Effector CD8-positive, alpha-beta T cell (primary cell): ENCODE measurements at places on chromosomes 3 and 15.

- no peak for DNase-seq
These were observed 1074.1 kb downstream of the SI start for GRCh38 chr3:164004205-164004604.

DNA sequence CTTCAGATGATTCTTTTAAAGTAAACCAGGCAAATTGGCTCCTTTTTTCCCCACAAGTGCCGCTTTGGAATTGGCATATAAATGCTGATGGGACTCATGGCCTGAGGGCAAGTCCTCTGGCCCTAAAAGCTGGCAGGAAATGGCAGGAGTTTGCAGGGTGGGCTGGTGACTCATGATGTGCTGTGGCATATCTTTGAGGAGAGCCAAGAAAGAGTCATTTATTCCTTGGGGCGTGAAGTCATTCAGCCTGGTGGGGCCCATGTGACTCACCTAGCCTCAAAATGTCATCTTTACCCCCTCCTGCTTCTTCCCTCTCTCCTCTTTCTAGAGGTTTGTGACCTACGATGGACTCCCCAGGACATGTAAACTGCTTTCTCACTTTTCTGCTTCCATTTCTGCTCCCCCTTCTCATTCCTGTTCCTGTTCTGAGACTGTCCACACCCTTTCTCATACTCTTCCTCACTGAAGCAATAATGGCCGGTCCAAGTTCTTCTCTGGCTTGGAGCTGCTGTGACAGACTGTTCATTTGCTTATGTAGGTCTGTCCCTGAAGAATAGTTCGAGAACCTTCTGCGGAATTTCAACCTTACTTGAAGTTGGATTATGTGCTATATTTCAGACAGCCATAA is 326.1 kb downstream of the SATB1 start:
- DNase-seq: no peak

DNA sequence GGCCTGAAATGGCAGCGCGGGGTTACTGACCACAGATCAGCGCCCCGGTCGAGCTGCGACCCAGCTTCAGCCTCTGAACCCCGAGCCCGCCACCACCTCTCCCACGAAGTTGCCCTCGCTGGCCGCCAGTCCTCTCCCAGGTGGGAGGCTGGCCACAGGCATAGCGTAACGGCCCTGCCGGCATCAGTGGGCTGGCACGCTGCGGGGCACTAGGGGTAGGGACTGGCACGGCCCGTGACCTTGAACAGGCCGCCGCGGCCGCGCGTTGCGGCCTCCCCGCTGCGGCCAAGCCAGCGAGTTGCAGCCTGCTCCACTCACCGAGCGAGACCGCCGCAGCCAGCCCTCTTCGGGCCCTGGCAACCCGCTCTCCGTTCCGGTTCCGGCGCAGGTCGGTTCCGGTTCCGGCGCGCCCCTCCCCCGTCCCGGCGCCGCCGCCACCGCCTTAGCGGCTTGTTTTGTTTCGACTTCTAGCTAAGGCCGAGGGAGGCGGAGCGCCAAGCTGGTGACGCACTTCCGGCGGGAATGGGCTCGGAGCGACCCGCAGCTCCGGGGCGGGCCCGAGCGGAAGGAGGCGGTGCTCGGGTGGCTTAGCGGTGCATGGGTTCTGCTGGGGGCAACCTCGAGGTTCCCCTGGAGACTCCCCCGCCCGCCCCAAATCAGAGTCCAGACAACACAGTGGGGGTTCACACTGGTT is at the start of gene USP19:
USP19 (minus strand) TSS at position 386 of the 694 bp plus-strand sequence. CDS start 1,678 bp downstream, outside the sequence.
- DNase-seq: peak; percentile 89

- DNase-seq: no peak
These were observed 20.9 kb downstream of the IL12A start for GRCh38 chr3:160009525-160009924.

- no peak for DNase-seq
These were observed 15.1 kb downstream of the U2SURP start for GRCh38 chr3:143016321-143016972.

- no peak for DNase-seq
These were observed 149.1 kb downstream of the NFKBIZ start for GRCh38 chr3:101998256-101998926.

GRCh38 chr3:141594357-141594756 is 107.5 kb downstream of the RASA2 start:
- no peak for DNase-seq

- no peak for DNase-seq
These were observed 97.1 kb downstream of the MEX3B start for GRCh38 chr15:81948751-81949150.

GRCh38 chr3:156812521-156813335 is 13.4 kb upstream of the LEKR1 start:
- DNase-seq: no peak

GRCh38 chr3:72335458-72336095 is 512.7 kb downstream of the SHQ1 start:
- DNase-seq: no peak

- DNase-seq: no peak
These were observed 50.3 kb upstream of the ATG7 start for GRCh38 chr3:11221818-11222415.

DNA sequence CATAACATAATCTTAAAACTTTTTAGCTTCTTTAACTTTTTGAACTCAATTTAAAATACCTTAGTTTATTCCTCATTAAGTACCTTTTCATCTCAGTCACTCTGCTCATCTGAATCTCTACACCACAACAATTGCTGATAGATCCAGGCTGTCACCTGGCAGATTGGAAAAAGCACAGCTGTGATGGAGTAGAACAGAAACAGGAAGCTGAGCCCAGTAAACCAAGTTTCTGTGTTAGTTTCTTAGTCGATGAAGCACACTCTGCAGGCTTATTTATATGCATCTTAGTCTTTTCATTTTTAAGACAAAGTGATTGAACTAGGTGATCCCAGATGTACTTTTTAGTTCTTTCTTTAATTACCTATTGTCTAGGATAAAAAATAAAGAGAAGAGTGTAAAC is 1398.0 kb upstream of the ALCAM start:
- DNase-seq: no peak

DNA sequence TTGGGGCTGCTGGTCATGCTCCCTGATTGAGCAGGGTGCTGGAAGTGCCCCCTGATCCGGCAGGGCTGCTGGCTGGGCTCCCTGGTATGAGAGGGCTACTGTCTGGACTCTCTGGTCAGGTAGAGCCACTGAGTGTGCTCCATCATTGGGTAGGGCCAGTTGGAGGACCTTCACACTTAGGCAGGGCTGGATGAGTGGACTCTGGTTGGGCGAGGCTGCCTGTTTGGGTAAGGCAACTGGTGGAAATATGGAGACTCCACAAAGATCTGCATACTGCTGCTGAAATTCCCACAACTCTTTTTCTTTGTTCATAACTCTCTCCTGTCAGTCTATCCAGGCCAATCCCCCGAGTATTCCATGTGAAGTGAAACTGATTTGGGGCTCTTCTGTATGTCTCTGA is 80.8 kb downstream of the CD200 start:
- DNase-seq: no peak

GRCh38 chr3:65558826-65559225 is 479.9 kb downstream of the MAGI1 start:
- DNase-seq: no peak

GRCh38 chr3:39286771-39287170 is 6.9 kb upstream of the CX3CR1 start:
- no peak for DNase-seq

- peak; percentile 14 for DNase-seq
These were observed 238.8 kb downstream of the EDEM1 start for GRCh38 chr3:5426094-5426883.

GRCh38 chr15:79366691-79367090 is 55.8 kb downstream of the TMED3 start:
- no peak for DNase-seq

- DNase-seq: no peak
These were observed 660.9 kb upstream of the CBLB start for GRCh38 chr3:106529738-106530137.

GRCh38 chr3:164094546-164094945 is 983.8 kb downstream of the SI start:
- no peak for DNase-seq

DNA sequence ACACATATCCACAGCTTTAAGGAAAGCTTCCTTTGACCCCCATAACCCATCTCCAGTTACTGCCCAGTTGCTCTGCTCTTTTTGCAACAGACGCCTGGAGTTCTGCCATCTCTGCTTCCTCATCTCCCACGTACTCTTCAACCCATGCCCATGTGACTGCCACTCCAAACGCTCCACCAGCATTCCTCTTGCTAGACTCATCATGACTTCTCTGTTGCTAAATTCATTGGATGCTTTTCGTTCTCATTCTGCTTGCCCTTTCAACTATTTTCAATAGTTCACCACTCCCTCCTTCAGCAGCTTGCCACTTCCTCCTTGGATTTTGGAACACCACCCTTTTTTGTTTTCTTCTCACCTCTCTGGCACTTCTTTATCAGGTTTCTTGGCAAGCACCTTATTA is 2.7 kb upstream of the KNSTRN start:
- DNase-seq: no peak

GRCh38 chr3:169118666-169119370 is 544.7 kb downstream of the MECOM start:
- DNase-seq: no peak
